ENCODE measurements at places on chromosomes 4 and X. TPM values are rescaled to one million over a fixed set of nuclear protein-coding genes. Genes with fewer than 3 reads are reported as not detected.

PAGE2B gene
- total RNA-seq: not detected

SHROOM4 gene
- not detected for total RNA-seq

CCDC149 gene
- total RNA-seq: 0.14 TPM

KCTD8 gene
- total RNA-seq: not detected

LIMCH1 gene
- not detected for total RNA-seq

C4orf50 gene
- 0.59 TPM for total RNA-seq

ANOS1 gene
- total RNA-seq: 0.05 TPM

PPP2R2C gene
- total RNA-seq: not detected

ENPP6 gene
- total RNA-seq: 1.6 TPM

C4orf36 gene
- total RNA-seq: 0.30 TPM

UGT2A3 gene
- total RNA-seq: not detected

CENPU gene
- total RNA-seq: 69.3 TPM

MAGEB2 gene
- total RNA-seq: not detected

Data from T-helper 2 cell treated with Interferon-gamma antibody and Interleukin-4, amounts not matched to agents 100 ng/mL and 5 ng/mL, for 36 hours (primary cell).